Left renal cortex interstitium (tissue), 4 donors: ENCODE measurements at places on chromosomes 2 and 18. TPM values are rescaled to one million over a fixed set of nuclear protein-coding genes. Genes with fewer than 3 reads are reported as not detected.

Gene GAREM1
- 30.9 TPM for polyA plus RNA-seq

Gene FEV
- not detected for polyA plus RNA-seq

Gene KIAA1328
- polyA plus RNA-seq, result 13.6 TPM

Gene CCDC74B
- 7.3 TPM for polyA plus RNA-seq

Gene TDRD15
- 0.03 TPM for polyA plus RNA-seq

Gene TUBA3E
- 0.26 TPM for polyA plus RNA-seq

Gene SPDYA
- 3.6 TPM for polyA plus RNA-seq

Gene MSH2
- 67.1 TPM for polyA plus RNA-seq

Gene LCT
- not detected for polyA plus RNA-seq

Gene HDHD2
- 47.3 TPM for polyA plus RNA-seq

Gene IL1R2
- polyA plus RNA-seq, result 0.36 TPM

Gene PXDN
- 191 TPM for polyA plus RNA-seq

Gene FABP1
- 25.2 TPM for polyA plus RNA-seq

Gene DSG2
- 43.6 TPM for polyA plus RNA-seq

Gene SRD5A2
- polyA plus RNA-seq, result not detected

Gene HDLBP
- polyA plus RNA-seq, result 338 TPM

Gene RAD51AP2
- 0.40 TPM for polyA plus RNA-seq

Gene CDCA7
- polyA plus RNA-seq, result 33.8 TPM

Gene HOXD9
- 104 TPM for polyA plus RNA-seq

Gene GLS
- 204 TPM for polyA plus RNA-seq

Gene ST8SIA5
- 0.86 TPM for polyA plus RNA-seq

Gene GNAL
- 3.4 TPM for polyA plus RNA-seq

Gene STEAP3
- 1.8 TPM for polyA plus RNA-seq

Gene CNNM4
- 14.6 TPM for polyA plus RNA-seq

Gene OR6B2
- polyA plus RNA-seq, result not detected

Gene PROC
- polyA plus RNA-seq, result 4.9 TPM

Gene NDC80
- polyA plus RNA-seq, result 21.0 TPM

Gene DSC3
- polyA plus RNA-seq, result 3.5 TPM

Gene IL36RN
- polyA plus RNA-seq, result not detected

Gene REG1A
- not detected for polyA plus RNA-seq

Gene LIMS4
- 1.4 TPM for polyA plus RNA-seq

Gene TET3
- polyA plus RNA-seq, result 26.9 TPM

Gene DSG1
- polyA plus RNA-seq, result 0.03 TPM

Gene COBLL1
- polyA plus RNA-seq, result 121 TPM

Gene PID1
- 4.8 TPM for polyA plus RNA-seq

Gene CRYGC
- polyA plus RNA-seq, result not detected

Gene L3MBTL4
- polyA plus RNA-seq, result 3.6 TPM

Gene SLC5A7
- 0.76 TPM for polyA plus RNA-seq

Gene MC4R
- 0.13 TPM for polyA plus RNA-seq

Gene TMEM17
- 5.6 TPM for polyA plus RNA-seq

Gene CRYGD
- polyA plus RNA-seq, result not detected

Gene OXER1
- 7.6 TPM for polyA plus RNA-seq

Gene WDR35
- 23.0 TPM for polyA plus RNA-seq

Gene SP140
- 1.4 TPM for polyA plus RNA-seq

Gene FKBP7
- polyA plus RNA-seq, result 63.5 TPM

Gene ABCB11
- polyA plus RNA-seq, result 0.13 TPM

Gene B3GNT2
- 26.0 TPM for polyA plus RNA-seq

Gene CXCR4
- polyA plus RNA-seq, result 47.1 TPM

Gene COMMD1
- polyA plus RNA-seq, result 84.7 TPM

Gene GATA6
- polyA plus RNA-seq, result 10.1 TPM

Gene ANAPC1
- polyA plus RNA-seq, result 31.9 TPM

Gene IKZF2
- 7.9 TPM for polyA plus RNA-seq

Gene SF3B6
- polyA plus RNA-seq, result 127 TPM

Gene MFSD2B
- polyA plus RNA-seq, result 3.9 TPM

Gene NT5C1B
- polyA plus RNA-seq, result 1.1 TPM

Gene DUSP19
- 6.5 TPM for polyA plus RNA-seq

Gene ANKRD53
- 1.0 TPM for polyA plus RNA-seq

Gene TRABD2A
- polyA plus RNA-seq, result 0.82 TPM

Gene SMAD7
- 65.0 TPM for polyA plus RNA-seq
